ENCODE measurements at places on chromosomes 16 and 17. TPM values are rescaled to one million over a fixed set of nuclear protein-coding genes. Genes with fewer than 3 reads are reported as not detected.

DNA sequence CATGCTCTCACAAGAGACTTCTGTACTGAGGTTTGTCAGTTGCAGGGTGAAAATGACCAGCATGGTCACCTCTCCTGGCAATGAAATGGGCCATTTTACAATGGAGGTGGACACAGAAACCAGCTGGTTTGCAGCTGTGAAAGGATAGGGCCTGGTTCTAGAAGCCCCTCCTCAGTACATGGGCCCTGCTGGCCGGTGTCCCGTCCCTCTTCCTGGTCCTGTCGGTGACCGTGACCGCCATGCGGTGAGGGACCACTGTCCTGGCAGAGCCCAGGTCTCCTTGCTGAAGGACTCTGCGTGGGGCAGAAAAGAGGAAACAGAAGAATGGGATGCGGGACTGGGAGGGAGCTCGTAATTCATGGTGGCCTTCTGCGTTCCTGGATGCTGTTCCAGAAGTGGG is 76.0 kb upstream of the ZNF423 start:
- no peak overlapping the region for H3K27ac ChIP-seq
- no peak for DNase-seq
- no peaks in the 10 kb centered on the region for H3K36me3 ChIP-seq
- H3K27me3 ChIP-seq, result peaks cover 46% of the 10 kb centered on the region

- no peak overlapping the region for H3K4me3 ChIP-seq
- no peak for DNase-seq
- no peaks in the 10 kb centered on the region for H3K36me3 ChIP-seq
- no peaks in the 10 kb centered on the region for H3K27me3 ChIP-seq
- H3K4me1 ChIP-seq, result peaks cover 4% of the 10 kb centered on the region
Observed at GRCh38 chr17:31048142-31048541, 46.6 kb upstream of the NF1 start.

GRCh38 chr17:70355185-70355584 is 185.9 kb downstream of the KCNJ2 start:
- H3K27ac ChIP-seq, result no peak overlapping the region
- H3K36me3 ChIP-seq, result no peaks in the 10 kb centered on the region
- no peaks in the 10 kb centered on the region for H3K4me1 ChIP-seq
- no peak overlapping the region for H3K4me3 ChIP-seq

DNA sequence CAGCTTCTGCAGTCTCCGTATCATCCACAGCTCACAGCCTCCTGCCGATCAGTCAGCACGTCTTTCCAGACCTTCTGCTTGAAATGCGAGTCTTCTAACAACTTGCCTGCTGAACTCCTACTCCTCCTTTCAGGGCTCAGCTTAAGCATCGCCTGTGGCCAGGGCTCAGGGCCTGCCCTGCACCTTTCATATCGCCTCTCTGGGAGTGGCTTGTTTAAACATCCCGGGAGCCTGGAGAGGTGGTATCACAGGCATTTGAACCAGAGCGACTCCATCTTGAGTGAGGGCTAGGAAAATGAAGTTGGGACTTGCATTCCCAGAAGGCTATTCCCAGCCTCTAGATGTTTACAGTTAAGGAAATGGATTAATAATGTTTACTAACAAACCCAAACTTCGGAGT is 13.9 kb upstream of the CYB561 start:
- peaks cover 7% of the 10 kb centered on the region for H3K4me1 ChIP-seq
- no peaks in the 10 kb centered on the region for H3K36me3 ChIP-seq
- no peak overlapping the region for H3K4me3 ChIP-seq
- no peak for DNase-seq
- H3K27me3 ChIP-seq, result no peaks in the 10 kb centered on the region

- H3K36me3 ChIP-seq, result no peaks in the 10 kb centered on the region
- peaks cover 94% of the 10 kb centered on the region for H3K4me1 ChIP-seq
- peak overlapping the region; percentile 100 for H3K4me3 ChIP-seq
Observed at GRCh38 chr17:7477392-7478275, 1.8 kb downstream of the ZBTB4 start.

- no peaks in the 10 kb centered on the region for H3K36me3 ChIP-seq
- no peak overlapping the region for H3K27ac ChIP-seq
- peaks cover 11% of the 10 kb centered on the region for H3K4me1 ChIP-seq
- DNase-seq, result no peak
- no peak overlapping the region for H3K4me3 ChIP-seq
- no peaks in the 10 kb centered on the region for H3K27me3 ChIP-seq
Observed at GRCh38 chr17:10799407-10799806, 4.5 kb downstream of the TMEM238L start.

GRCh38 chr16:80285104-80285503 is 255.7 kb upstream of the DYNLRB2 start:
- H3K27me3 ChIP-seq, result no peaks in the 10 kb centered on the region
- no peaks in the 10 kb centered on the region for H3K36me3 ChIP-seq
- H3K4me1 ChIP-seq, result no peaks in the 10 kb centered on the region
- H3K27ac ChIP-seq, result no peak overlapping the region
- no peak for DNase-seq

- no peak overlapping the region for H3K27ac ChIP-seq
- DNase-seq, result no peak
Observed at GRCh38 chr17:83104577-83105505, 25.4 kb downstream of the METRNL start.

- H3K4me3 ChIP-seq, result no peak overlapping the region
- peak; percentile 89 for DNase-seq
- no peaks in the 10 kb centered on the region for H3K27me3 ChIP-seq
Observed at GRCh38 chr16:27179500-27180072, 23.7 kb upstream of the KDM8 start.

GRCh38 chr17:40175928-40176753 is 1.1 kb upstream of the RAPGEFL1 start:
- no peaks in the 10 kb centered on the region for H3K27me3 ChIP-seq
- no peak for DNase-seq

GRCh38 chr16:55283812-55284717 is 39.9 kb upstream of the IRX6 start:
- DNase-seq, result no peak
- H3K27ac ChIP-seq, result no peak overlapping the region
- H3K27me3 ChIP-seq, result peaks cover 42% of the 10 kb centered on the region
- H3K36me3 ChIP-seq, result no peaks in the 10 kb centered on the region
- no peaks in the 10 kb centered on the region for H3K4me1 ChIP-seq

DNA sequence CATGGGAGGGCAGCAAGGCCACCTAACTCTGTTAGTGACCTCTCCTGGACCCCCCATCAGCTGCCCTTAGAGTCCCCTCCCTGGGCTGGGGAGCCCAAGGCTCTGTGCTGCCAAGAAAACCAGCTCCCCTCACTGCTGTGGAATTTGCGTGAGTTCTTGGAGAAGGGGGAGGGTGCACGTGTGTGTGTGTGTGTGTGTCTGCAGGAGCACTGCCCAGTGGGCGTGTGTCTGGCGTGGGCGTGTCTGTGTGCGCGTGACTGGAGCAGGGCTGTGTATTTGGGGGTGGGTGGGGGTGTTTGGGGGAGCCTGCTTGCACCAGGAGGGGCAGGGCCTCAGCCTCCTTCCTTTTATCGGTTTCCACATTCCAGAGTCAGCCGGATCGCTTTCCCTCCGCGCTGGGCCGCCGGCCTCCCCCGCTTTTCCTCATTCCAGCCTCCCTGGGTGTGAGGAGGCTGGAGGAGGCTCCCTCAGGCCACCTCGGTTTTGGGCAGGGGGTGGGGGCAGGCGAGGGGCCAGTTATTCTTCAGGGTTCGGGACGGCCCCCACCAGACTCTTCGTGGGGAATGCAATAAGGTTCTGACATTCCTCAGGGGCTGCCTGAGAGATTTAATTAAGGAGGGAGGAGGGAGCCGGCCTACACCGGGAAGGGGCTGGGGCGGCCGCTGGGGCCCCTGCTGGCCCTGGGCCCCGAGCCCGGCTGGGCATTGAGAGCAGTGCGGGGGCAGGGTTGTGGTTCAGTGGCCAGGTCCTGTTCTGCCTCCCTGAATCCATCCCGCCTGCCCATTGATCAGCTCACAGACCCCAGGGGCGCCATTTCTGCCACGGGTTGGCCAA is 2.5 kb downstream of the VASN start:
- no peaks in the 10 kb centered on the region for H3K27me3 ChIP-seq
- peaks cover 99% of the 10 kb centered on the region for H3K4me1 ChIP-seq

DNA sequence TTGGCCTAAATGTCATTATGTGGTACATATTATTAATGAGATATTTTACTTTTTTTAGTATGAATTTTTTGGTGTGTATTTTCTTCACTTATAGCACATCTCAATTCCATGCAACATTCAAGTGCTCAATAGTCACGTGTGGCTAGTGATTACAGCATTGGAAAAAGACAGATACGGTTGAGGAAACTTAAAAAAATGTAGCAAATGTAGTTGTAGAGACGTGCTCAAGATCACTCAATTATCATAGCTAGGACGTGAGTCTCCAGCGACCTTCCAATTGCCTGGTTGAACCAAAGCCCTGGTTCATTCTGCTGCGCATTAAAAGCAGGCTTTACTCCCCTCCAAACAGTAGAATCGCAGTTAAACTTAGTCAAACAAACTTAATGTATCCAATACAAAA is 1.2 kb upstream of the LIG3 start:
- peaks cover 41% of the 10 kb centered on the region for H3K4me1 ChIP-seq
- H3K36me3 ChIP-seq, result no peaks in the 10 kb centered on the region
- H3K4me3 ChIP-seq, result no peak overlapping the region
- no peaks in the 10 kb centered on the region for H3K27me3 ChIP-seq

GRCh38 chr17:42340691-42341127 is 47.5 kb downstream of the STAT3 start:
- H3K36me3 ChIP-seq, result peaks cover 92% of the 10 kb centered on the region
- no peak for DNase-seq
- no peaks in the 10 kb centered on the region for H3K27me3 ChIP-seq
- H3K4me3 ChIP-seq, result no peak overlapping the region

- no peaks in the 10 kb centered on the region for H3K36me3 ChIP-seq
- no peak overlapping the region for H3K27ac ChIP-seq
- DNase-seq, result no peak
- no peak overlapping the region for H3K4me3 ChIP-seq
- H3K27me3 ChIP-seq, result peaks cover 25% of the 10 kb centered on the region
Observed at GRCh38 chr16:35197656-35198055, 1738.2 kb downstream of the TP53TG3F start.

DNA sequence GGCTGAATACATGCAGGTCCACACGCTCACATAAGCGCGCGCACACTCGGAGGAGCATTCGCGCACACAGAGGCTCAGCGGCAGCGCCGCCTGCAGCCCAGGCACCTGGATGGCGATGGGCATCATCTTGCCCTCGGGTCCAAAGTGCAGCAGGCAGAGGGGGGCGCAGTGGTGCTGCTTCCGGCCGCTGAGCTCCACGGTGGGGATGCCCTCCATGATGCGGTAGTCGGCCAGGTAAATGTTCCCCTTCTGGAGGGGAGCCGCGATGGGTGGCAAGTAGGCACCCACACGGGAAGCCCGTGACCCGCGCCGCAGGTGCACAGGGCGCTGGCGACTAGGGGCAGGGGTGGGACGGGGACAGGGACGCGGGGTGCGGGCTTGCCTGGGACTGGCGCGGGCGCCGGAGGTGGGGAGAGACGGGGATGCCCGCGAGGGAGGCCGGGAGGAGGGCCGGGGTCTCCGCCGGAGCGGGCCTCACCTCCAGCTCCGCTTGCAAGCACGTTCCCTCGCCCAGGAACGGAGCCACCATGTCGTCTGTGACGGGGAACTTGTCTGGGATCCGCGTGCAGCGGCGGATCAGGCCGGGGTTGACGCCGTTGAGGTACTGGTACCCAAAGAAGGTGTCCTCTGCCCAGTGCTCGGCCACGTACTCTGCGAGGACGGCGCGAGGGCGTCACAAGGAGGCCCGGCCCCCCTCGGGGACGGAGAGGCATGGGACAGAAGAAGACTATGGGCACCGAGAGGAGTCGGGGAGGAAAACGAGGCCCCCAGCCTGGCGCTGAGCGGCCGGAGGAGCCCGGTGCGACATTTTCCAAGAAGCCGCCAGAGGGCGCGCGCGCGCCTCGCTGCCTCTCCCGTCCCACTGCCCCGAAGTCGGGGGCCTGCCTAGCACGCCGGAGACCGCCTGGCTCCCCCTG is 8.0 kb downstream of the ALOX12B start:
- peak; percentile 71 for DNase-seq
- H3K27ac ChIP-seq, result no peak overlapping the region
- H3K4me1 ChIP-seq, result peaks cover 19% of the 10 kb centered on the region
- no peaks in the 10 kb centered on the region for H3K36me3 ChIP-seq

DNA sequence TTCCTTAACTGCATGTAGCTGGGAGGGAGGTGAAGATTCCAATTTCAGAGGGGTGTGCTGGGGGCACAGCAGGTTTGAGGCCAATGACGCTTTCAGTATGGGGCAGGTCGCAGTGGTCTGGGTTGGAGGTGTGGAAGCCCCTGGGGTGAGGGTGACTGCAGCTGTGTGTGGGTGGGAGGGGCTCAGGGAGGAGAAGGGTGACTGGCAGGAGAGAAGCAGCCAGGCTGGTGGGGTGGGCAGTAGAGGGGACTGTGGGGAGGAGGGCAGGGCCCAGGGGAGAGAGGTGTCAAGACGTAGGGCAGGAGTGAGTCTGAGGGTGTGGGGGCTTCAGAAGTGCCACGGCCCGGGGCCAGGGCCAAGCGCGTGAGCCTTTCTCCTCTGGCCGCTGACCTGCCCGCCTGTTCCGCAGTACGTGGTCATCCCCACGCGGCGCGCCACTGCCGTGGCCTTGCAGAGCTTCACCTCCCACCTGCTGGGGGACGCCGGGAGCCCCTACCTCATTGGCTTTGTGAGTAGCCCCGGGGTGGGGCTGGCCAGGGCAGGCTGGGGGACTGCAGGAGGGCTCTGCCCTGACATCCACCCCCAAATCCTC is 19.4 kb downstream of the MYBBP1A start:
- H3K27ac ChIP-seq, result peak overlapping the region; percentile 84
- DNase-seq, result no peak
- H3K27me3 ChIP-seq, result no peaks in the 10 kb centered on the region

GRCh38 chr16:3832668-3833067 is 47.8 kb downstream of the CREBBP start:
- H3K4me3 ChIP-seq, result no peak overlapping the region
- peaks cover 52% of the 10 kb centered on the region for H3K4me1 ChIP-seq
- H3K27me3 ChIP-seq, result no peaks in the 10 kb centered on the region
- no peak for DNase-seq

GCSH gene
- 47.5 TPM for total RNA-seq

ZSCAN10 gene
- total RNA-seq, result not detected

GIT1 gene
- total RNA-seq, result 31.9 TPM

ABCC1 gene
- total RNA-seq, result 17.0 TPM

TLK2 gene
- total RNA-seq, result 34.5 TPM

SMIM5 gene
- 14.0 TPM for total RNA-seq

TPSD1 gene
- total RNA-seq, result not detected

METRN gene
- total RNA-seq, result 62.5 TPM

NACA2 gene
- total RNA-seq, result not detected

IL21R gene
- total RNA-seq, result 0.05 TPM

RAMP2 gene
- 37.7 TPM for total RNA-seq

HES7 gene
- total RNA-seq, result not detected

KRT33B gene
- total RNA-seq, result not detected

SEC14L5 gene
- 15.5 TPM for total RNA-seq

AOC3 gene
- 7.6 TPM for total RNA-seq

NDUFAF8 gene
- total RNA-seq, result 61.5 TPM

IKZF3 gene
- 0.16 TPM for total RNA-seq

All from left ventricle myocardium inferior (tissue), 1 donor.